ENCODE measurements at places on chromosomes 16 and 17.

DNA sequence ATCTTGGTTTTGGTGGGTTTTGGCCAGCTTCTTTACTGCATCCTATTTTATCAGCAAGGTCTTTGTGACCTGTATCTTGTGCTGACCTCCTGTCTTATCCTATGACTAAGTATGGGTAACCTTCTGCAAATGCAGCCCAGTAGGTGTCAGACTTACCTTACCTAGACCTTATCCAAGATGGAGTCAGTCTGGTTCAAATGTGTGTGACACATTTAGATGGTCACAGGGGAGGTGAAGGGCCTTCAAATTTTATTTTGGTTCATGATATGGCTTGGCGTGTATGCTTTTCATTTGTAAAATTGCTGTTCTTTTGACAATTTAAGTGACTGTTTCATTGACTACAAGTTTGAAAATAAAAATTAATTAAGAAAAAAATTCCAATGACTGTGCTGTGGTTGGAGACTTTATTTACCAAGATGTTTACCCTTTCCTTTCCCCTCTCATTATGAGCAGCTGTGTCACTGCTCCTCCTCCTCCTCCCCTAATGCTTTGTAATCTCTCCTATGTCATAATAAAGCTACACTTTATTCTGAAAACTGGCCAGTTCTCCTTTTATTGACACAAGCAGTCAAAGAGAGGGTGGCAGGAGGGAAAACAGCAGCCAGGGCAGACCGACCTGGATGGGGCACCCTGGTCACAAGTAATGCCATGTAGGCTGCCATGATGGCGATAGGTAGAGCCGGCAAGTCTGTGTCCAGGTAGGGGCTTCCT, 49.4 kb downstream of the TNFRSF13B start:
- peak; percentile 30 for DNase-seq

- no peak for DNase-seq
These were observed 1.2 kb downstream of the PPP1R1B start for GRCh38 chr17:39627712-39628516.

- no peak for DNase-seq
These were observed 183.6 kb upstream of the PMFBP1 start for GRCh38 chr16:72355561-72355960.

GRCh38 chr17:65278050-65278819, 141.1 kb downstream of the RGS9 start:
- DNase-seq: peak; percentile 82

DNA sequence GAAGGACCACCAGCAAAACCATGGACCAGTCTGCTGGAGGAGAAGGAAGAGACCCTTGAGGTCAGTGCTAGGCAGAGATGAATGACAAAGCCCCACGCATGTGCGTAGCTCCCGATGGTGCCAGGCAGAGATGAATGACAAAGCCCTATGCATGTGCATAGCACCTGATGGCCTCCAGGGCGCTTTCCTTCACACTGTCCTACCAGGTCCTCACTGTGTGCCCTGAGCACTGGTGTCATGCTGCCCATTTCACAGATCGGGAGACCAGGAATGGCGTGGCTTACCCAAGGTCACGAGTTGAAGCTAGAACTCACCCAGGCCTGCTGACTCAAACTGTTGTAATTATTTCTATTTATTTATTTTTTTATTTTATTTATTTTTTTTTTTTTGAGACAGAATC, 149.6 kb downstream of the KATNIP start:
- peak; percentile 6 for DNase-seq

DNA sequence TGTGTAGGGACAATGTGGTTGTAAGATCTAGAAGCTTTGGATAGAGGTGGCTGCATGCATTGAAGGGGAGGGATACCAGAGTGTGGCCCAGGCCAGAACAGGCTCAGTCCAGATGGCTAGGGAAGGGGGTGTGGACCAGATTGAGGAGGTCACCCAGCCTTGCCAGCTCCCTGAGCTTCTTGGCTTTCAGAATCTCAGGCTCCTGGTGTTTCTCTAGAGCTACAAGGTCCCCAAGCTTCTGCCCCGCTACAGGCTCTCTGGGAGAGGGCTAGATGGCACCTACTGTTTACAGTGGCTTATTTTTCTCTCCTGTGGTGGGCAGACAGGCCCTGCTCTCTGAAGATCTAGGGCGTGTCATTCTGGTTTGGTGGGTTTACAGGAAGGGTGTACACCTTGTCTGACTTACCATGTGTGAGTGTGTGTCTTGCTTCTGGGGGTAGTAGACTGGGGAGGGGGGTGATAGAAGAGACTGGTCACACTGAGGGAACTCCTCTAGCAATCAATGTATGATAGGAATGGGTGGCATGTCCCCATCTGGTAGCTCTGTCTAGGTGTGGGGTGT, 1.1 kb downstream of the RARA start:
- no peak for DNase-seq

DNA sequence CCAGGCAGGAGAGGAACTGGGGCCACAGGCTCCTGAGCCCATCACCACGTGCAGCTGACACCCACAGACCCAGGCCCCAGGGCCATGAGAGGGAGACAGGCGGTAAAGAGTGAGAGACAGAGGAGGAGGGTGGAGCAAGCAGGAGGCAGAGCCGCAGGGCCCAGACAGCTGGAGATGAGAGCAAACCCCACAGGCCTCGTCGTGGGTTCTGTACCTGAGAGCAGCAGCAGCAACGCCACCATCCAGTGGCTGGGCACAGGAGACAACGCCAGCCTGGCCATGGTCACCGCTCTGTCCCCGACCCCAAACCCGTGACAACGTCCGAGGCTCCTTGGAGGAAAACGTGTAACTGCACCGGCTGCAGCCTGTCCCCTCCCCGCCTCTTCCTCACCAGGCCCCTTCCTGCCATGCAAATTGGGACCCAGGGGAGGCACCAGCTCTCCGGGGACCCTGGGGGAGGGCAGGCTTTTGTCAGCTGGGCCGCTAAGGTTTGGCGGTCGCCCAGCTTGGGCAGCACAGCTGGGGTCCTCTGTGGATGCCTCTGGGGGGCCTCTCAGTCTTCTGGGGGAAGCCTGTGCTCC, at the start of gene CD79B:
CD79B (minus strand) TSS at position 351 of the 581 bp plus-strand sequence; CDS start at position 281, 70 bp downstream.
- no peak for DNase-seq

DNA sequence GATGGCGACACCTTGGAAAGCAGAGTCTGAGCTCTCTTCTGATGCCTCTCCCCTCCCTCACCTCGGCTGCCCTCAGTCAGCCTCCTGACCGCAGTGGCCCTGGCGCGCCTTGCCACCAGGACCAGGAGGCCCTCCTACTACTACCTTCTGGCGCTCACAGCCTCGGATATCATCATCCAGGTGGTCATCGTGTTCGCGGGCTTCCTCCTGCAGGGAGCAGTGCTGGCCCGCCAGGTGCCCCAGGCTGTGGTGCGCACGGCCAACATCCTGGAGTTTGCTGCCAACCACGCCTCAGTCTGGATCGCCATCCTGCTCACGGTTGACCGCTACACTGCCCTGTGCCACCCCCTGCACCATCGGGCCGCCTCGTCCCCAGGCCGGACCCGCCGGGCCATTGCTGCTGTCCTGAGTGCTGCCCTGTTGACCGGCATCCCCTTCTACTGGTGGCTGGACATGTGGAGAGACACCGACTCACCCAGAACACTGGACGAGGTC, 4.4 kb downstream of the GPR142 start:
- no peak for DNase-seq

DNA sequence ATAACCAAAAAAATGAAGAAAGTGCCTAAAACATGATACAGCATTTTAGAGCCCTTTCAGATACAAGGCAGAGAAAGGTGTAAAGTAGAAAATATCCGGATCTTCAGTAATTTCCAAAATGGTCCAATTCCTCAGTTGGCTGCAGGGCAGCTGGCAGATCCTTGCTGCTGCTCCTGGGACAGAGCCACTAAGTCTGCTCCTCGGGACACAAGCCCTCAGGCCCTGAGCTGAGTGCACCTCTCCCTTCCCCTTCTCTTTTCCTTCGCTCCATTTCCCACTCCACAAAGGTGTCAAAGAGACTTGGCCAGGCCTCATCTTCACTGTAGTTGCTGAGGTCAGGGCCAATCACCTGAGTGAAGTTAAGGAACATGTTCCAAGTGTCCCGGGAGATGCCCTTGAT, 40.5 kb downstream of the DCUN1D3 start:
- no peak for DNase-seq

- DNase-seq: no peak
These were observed 28.4 kb upstream of the SLC12A3 start for GRCh38 chr16:56836410-56837230.

- DNase-seq: peak; percentile 13
These were observed 38.2 kb downstream of the KSR1 start for GRCh38 chr17:27494192-27495091.

GRCh38 chr16:87829988-87830672, 39.2 kb downstream of the SLC7A5 start:
- no peak for DNase-seq

DNA sequence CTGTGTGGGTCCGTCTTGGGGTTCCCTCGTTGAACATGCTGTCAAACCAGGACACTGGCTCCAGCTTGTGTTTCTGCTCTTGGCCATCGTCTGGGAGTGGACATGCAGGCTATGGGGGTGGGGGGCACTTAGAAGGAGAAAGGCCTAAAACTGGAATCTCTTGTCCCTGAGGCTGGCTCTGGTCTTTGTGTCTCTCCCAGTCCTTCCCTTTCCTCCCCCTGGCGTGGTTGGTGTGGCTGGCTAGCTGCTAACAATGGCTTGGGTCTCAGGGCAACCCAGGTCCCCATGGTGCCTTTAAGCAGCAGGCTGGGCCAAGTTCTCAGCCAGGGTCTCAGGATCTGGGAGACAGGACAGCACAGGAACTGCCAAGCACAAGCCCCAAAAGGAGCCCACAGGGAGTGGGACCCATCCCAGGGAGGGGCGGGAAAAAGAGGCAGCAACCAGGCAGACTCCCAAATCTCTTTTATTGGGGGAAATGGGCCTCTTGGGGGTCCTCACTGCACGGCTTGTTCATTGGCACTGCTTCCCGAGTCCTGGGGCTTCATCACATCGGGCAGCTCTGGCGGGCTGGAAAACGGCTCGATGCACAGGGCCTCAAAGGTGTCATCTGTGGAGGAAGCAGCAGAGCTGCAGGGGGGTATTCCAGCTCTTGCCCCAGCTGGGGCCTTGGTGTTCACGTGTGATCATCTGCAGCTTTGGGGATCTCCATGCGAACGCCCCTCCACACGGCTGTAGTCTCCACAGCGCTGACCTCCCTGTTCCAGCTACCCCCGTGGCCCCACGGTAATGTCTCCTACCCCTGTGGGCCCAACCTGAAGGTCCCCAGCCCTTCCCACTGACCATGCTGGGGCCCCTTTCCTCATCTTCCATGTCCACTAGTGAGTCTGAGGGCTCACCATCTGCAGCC, 5.3 kb downstream of the ELOB start:
- DNase-seq: no peak

GRCh38 chr17:27993723-27994310, 48.7 kb upstream of the NLK start:
- DNase-seq: no peak

GRCh38 chr16:79132701-79133100, 467.8 kb downstream of the MAF start:
- DNase-seq: no peak

DNA sequence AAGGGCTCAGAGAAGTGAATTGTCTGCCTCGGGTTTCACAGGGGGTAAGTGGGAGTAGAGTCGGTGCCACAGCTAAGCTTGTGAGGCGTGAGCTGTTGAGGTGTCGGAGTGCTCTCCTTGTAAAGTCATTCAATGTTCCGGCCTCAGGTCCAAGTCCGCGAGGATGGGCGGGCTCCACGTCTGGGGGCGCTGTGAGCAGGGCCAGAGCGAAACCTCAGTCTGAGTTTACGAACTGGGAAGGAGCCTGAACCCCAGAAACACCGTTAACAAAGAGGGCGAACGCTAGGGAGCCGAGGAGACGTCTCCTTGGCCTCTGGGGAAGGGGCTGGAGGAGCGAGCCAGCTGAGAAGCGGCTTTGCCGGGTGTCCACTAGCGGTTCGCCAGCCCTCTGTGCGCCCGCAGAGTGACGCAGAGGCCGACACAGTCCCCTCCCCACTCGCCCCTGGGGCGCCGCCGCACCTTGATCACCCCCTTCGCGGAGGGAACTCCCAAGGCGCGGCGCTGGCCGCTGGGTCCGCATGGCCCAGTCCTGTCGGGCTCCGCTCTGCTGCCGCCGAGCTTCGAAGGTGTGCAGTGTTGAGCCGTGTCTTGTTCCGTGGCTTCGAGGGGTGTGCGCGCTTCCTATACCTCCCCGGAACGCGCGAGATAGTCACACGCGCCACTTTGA, 4.9 kb downstream of the IRX3 start:
- no peak for DNase-seq

GRCh38 chr17:60141111-60142018, 8.4 kb upstream of the CA4 start:
- DNase-seq: peak; percentile 38

DNA sequence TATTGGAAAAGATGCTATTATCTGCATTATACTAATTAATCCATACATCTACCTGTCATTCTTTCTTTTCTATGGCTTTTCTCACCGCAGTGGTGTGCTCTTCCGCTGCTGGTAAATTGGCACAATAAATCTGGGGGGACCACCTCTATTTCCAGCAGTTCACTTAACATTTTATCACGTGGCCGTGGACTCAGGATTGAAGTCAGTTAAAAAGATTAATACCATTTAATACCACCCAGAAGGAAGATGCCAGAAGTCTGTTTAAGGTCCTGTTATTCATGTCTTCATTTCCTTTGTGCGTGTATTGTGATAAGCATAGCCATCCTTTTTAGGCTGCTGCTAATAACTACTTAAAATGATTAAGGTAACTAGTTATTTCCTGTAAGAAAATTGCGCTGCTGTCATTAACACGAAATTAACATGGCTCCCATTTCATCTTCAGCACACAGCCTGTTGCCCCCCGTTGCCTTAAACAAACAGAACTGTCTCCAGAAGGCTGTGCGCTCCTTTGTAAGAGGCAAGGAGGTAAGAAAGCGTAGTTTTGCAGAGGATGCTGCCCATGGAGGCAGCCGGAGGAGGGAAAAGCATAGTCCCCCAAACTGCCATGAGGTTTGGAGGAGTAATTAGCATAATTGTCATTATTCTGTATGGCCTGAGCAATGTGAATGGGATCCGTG, 414.4 kb downstream of the UTP18 start:
- DNase-seq: no peak

DNA sequence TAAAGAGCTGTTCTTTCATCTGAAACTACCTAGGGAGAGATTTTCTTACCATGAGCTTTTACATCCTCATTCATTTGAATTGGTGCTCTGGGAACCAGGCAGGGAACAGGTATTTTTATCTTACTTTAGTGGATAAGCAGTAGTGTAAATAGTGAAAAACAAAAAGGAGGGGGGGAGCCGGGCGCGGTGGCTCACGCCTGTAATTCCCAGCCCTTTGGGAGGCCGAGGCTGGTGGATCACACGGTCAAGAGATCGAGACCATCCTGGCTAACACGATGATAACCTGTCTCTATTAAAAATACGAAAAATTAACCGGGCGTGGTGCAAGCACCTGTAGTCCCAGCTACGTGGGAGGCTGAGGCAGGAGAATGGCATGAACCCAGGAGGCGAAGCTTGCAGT, 41.0 kb downstream of the HOXB1 start:
- DNase-seq: no peak

- no peak for DNase-seq
These were observed 42.0 kb downstream of the TBX21 start for GRCh38 chr17:47774987-47775580.

- DNase-seq: no peak
These were observed 6.2 kb upstream of the SLC16A13 start for GRCh38 chr17:7029659-7030058.

Data from ELR (cell line).